ENCODE measurements at places on chromosomes 4 and X.

DNA sequence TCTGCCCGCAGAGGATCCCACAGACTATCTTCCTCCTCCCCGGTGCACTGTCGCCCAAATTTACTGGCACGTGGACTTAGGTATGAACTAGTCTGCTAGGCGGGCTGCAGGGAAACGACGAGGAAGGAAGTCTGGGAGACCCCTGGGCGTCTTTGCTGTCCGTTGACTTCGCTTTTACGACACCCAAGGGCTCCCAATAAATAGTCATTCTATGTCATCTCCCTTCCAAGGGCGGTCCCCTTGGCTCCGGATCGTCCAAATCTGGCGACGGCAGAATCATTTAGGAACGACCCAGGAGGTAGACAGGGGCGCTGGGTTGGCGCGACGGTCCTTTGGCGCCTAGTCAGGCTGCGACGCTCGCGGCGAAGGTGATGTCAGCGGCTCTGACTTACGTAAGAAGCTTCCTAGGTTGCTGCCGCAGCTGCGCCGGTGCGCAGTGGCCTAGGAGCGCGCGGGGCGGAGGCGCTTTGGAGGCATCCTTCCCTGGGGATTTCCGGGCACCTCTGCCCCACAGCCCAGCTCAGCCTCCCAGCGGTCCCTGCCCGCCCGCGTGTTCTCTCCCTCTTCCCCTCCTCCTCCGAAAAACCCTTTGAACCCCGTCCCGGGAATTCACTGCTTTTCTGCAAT, 2.2 kb downstream of the NHS start:
- no peak for DNase-seq

DNA sequence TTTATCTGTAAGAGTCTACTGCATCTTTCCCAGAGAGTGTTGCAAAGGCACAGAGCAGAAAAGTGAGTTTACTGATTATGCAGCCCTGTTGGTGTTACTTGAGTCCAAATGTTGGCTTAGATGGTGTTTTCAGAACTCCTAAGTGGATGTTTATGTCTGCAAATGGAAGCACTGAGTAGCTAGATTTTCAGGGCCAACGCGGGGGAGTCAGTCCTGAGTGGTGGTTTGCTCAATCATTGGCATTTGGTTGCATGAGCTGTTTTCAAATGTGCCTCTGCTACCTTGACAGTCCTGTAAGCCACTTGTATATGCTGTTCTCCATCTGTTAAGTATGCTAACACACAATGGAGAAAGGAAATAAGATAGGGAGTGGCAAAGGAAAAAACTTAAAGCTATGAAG, 45.4 kb downstream of the MAMLD1 start:
- DNase-seq = no peak

DNA sequence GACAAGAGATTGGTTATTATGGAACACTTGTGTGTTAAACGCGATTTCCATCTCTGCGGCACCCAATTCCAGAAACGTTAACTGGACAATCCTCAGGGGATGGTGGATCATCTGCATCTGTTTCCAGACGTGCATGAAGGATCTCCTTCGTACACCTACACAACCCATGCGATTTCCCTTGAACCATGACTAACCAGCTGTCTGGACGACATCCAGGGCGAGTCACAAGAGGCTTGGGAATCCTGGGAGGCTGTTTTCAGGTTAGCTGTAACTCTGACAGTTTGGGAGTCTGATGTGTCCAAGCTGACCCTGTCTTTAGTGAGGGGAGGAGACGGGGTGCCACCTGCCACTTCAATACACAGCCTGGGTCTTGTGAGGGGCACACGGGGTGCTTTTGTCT, 84.5 kb downstream of the GATB start:
- DNase-seq = peak; percentile 64

DNA sequence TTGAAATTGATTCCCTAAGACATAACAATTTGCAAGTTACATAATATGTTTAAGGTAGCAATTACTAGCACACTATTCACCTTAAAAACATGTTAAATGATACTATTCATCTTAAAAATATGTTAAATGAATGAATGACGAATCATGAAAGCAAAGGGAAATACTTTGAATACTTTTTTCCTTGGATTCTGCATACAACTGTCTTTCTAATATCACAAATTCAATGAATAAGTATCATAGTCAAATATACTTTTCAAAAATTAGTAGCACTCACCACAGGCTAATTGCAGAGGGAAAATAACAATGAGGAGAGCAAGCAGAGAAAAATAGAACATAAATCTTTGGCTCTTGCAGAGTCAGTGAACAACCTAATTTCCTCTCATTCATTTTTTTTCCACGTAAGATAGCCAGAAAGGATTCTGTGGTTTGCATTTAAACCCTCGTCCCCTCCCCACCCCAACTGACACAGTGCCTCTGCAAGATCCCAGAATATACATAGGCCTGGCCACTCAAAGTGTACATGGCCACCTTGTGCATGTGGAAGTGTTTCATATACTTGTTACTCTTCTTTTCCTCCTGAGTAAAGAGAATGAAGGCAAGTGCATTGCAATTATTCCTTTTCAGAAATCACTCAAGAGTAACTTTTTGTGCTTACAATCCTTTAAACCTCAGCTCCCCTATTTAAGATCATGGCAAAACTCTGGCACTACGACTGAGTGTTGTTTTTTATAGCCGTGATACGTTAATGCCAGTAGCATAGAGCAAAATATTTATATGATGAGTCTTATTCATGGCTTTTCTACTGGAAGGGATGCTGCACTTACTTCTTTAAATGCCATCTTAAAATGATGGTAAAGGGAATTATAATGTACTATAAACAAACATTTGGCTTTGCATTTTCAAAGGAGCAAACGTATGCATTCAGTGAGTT, 236.4 kb downstream of the PDGFC start:
- DNase-seq = no peak

- DNase-seq = peak; percentile 79
Observed at GRCh38 chr4:11635342-11635741, 206.6 kb upstream of the HS3ST1 start.

DNA sequence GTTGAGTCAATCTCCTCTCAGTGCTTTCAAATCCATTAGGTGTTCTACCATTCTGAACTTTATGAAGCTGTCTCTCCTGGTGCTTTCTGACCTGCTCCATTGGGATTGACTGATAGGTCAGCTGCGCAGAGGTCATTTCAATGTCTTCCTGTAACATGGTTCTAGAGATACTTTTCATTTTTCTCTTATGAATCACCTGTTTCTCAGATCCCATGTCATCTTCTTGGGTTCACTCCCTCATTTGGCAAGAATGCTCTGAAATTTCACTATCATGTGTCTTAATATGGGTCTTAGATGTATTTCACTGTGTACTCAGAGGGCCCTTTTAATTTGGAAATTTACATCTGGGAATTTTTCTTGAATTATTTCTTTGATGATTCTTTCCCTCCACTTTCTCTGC, 13.8 kb upstream of the PGM2 start:
- DNase-seq = peak; percentile 43
